ENCODE measurements at places on chromosomes 6 and 20.
A peak's percentile ranks its signal among the peaks of the same experiment; 100 is the strongest.

- DNase-seq: no peak
Observed at GRCh38 chr6:109260126-109260525, 122.1 kb downstream of the CD164 start.

DNA sequence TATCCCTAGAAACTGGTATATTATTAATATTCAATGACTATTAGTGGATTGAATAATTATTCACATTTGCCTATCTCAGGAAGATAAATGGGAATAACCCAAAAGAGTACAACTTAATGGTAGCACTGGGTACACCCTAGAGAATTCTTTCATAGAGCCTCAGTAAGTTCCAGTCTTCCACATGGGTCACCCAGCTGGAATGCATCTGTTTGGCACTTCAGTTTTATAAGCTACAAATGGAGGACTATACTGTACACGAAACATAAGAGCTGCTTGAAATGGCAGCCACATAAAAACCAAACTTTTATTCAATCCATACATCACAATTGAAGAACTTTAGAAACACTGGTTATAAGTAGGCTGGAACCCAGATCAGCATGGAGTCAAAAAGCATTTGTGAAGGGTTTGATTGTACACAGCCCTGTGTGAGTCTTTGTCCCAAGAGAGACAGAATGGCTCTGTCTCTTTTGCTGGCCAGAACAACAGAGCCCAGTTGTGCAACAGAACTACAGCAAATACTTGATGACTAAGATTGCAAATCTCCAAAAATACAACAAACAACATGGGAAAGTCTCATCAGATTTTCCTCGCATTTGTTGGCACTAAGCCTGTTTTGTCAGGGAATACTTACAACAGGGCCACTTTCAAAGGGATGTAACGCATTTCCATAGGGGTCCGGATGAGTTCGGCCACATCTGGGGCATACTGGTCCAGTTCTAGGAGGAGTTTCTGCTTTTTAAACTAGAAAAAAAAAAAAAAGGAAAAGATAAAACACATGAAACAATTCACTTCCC lies 39.5 kb downstream of the PIGU start:
- DNase-seq: peak; percentile 58

DNA sequence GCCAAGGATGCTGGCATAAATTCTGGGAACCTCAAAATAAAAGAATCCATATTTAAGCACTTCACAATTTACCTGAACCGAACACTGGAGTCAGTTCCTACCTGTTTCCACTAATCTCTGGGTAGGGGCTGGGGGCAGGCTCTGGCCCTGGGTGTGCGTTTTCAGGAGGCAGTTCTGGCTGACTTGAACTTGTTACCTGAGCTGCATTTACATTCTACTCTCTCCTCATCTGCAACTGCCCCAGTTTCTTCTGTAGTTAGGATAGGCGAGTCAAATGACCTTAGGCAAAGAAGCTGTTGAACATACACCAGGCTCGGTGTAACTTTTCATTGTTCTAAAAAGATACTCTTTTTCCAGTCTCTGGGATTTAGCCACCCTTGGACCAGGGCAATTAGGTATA lies 13.2 kb downstream of the CARMIL1 start:
- DNase-seq: no peak

- DNase-seq: no peak
Observed at GRCh38 chr6:130575971-130576370, 210.2 kb downstream of the TMEM200A start.

DNA sequence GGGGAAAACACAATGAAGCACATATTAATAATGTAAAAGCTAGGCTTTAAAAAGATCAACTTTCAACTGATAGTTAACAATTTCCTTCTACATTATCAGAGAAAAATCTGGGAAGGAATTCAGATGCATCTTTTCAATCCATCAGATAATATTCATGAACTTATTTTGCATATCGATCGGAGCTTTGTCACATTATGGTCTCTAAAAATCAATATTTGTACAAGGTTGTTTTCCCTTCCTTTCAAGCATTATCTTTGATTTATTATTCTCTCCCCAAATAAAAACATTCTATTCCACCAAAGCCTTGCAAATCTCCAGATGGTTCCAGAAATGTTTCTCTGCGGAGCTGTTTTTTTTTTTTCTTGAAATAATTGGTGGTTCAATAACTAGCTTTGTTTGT lies 101.9 kb downstream of the GPR63 start:
- no peak for DNase-seq
